Natural killer cell (primary cell): ENCODE measurements at places on chromosomes 1 and 21. TPM values are rescaled to one million over a fixed set of nuclear protein-coding genes. Genes with fewer than 3 reads are reported as not detected.

Gene PCBP3
- 3.0 TPM for total RNA-seq

Gene C1orf74
- total RNA-seq: 0.75 TPM

Gene PDZK1IP1
- not detected for total RNA-seq

Gene NHLH1
- total RNA-seq: 0.13 TPM

Gene PTAFR
- total RNA-seq: 1.2 TPM

Gene TMPRSS15
- total RNA-seq: not detected

Gene PIK3CD
- 171 TPM for total RNA-seq

Gene TMEM240
- 0.35 TPM for total RNA-seq

Gene ATP1B1
- total RNA-seq: 10.4 TPM

Gene CDCA8
- total RNA-seq: 2.2 TPM

Gene NR1I3
- not detected for total RNA-seq
